ENCODE measurements at places on chromosomes 3 and 15. TPM values are rescaled to one million over a fixed set of nuclear protein-coding genes. Genes with fewer than 3 reads are reported as not detected.

EIF4E3 gene
- 31.4 TPM for total RNA-seq

GPR27 gene
- 0.44 TPM for total RNA-seq

P4HTM gene
- 184 TPM for total RNA-seq

CCNDBP1 gene
- total RNA-seq: 98.8 TPM
